ENCODE measurements at places on chromosomes 12 and 14.

- no peak for DNase-seq
Measured at GRCh38 chr14:47044841-47045240, 393.3 kb upstream of the RPL10L start.

DNA sequence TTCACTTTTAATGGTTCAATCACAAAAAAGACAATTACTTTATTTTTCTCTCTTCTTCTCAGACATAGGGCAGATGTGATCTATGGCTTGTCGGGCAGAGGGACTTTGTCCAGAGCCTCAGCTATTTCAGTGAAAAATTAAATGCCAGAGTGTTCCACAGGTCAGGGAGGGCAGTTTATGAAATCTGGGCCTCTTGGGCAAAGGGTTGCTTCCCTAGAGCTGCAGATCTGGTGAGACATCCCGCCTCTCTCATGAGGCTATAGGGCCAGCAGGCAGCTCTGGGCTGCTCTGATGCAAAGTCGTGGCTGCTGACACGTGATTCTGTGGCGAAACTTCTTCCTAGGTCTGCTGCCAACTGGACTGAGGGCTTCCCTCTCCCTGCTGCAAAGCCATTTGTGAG lies 6.0 kb downstream of the CLMN start:
- DNase-seq: no peak

DNA sequence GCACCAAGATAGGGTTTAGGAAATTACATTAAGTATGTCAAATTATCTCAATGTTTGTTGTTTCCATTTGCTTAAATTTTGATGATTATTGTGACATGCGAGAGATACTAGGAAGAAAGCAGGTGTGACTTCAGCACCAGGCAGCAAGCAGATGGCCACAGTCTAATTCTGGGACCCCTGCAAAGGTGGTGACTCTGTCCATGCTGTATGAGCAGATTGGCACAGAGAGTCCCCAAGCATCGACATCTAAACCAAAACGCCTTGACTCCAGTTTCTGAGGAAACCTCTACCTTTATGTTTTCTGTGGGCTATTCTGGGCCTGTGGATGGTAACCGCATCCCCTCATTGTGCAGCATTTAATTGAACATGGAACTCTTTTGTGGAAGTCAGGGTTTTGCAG lies 670.1 kb upstream of the TMEM132C start:
- DNase-seq: no peak

GRCh38 chr12:121711361-121712189 lies 977 bp upstream of the TMEM120B start:
- DNase-seq: no peak

- peak; percentile 61 for DNase-seq
Measured at GRCh38 chr12:56687223-56688128, 608 bp downstream of the PTGES3 start.

- no peak for DNase-seq
Measured at GRCh38 chr14:81728447-81728846, 194.8 kb upstream of the SEL1L start.

DNA sequence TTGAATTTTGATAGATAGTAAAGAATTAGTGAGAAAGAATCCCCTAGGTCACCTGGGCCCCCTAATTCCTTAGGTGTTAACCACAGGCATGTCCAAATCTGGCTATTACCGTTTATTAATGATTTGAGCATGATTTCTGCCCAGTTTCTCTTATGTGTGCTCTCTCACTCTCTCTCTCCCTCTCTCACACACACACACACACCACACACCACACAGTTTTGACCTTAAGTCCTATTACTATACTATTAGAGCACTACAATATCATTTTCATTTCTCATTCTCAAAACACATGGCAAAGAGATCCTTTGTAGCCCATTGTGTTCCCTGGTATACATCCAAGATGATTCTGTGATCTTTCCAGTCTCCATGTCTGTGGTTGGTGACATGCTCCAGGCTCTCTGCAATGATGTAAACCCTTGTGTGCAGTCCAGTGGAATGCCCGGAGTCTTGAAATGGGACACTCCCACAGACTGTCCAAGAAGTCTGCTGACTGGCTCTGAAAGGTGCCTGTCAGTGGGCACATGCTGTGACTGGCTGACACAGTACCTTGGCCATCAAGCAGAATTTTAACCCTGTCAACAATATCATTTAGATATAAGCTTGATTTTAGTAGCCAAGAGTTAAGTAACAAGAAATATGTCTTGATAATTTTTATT lies 96.2 kb downstream of the FIGNL2 start:
- no peak for DNase-seq

GRCh38 chr12:98185606-98186005 lies 329.8 kb upstream of the TMPO start:
- DNase-seq: no peak

- DNase-seq: no peak
Measured at GRCh38 chr12:85448548-85449139, 168.6 kb downstream of the ALX1 start.

- DNase-seq: no peak
Measured at GRCh38 chr14:52876806-52877205, 74.0 kb downstream of the FERMT2 start.
